ENCODE measurements at places on chromosomes 4 and X.

- DNase-seq: no peak
Observed at GRCh38 chr4:139686988-139687387, 21.4 kb downstream of the MGST2 start.

DNA sequence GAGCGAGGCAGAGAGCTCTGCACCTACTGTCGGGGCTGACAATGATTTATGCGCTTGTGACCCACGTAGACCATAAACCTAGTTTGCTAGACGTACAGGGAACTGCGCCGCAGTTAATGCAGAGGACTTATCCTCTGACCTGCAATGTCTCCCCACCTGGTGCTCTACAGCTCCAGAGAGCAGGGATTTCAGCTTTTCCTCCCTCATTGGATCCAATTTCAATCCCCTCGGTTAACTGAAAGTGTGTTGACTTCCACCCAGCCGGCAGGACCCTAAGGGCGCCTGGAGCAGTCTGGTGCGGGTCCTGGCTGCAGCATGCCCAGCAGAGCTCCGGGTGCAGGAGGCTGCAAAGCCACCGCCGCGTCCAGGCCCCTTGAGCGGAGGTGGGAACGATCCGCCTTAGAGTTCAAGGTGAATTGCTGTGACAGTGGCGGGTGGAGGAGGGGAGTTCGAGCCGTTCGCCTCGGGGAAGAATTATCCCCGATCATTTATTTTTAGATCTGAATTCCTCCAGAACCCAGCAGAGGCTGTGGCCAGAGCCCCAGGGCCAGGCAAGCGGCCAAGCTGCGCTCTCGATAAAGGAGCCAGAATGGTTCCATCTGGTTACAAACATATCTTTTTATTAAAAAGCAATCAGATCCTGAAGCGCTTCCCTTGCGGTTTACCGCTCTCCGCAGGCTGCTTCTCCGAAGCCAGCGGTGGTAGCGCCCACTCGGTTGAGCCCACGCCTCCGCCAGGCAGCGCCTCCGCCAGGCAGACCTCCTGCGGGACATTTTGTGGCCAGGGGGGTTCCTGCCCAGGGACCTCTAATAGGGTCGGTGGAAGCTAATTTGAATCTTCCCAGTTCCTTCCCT lies 66.0 kb downstream of the FBXO8 start:
- DNase-seq: no peak

- DNase-seq: no peak
Observed at GRCh38 chr4:28226962-28227361, 1366.3 kb downstream of the STIM2 start.

DNA sequence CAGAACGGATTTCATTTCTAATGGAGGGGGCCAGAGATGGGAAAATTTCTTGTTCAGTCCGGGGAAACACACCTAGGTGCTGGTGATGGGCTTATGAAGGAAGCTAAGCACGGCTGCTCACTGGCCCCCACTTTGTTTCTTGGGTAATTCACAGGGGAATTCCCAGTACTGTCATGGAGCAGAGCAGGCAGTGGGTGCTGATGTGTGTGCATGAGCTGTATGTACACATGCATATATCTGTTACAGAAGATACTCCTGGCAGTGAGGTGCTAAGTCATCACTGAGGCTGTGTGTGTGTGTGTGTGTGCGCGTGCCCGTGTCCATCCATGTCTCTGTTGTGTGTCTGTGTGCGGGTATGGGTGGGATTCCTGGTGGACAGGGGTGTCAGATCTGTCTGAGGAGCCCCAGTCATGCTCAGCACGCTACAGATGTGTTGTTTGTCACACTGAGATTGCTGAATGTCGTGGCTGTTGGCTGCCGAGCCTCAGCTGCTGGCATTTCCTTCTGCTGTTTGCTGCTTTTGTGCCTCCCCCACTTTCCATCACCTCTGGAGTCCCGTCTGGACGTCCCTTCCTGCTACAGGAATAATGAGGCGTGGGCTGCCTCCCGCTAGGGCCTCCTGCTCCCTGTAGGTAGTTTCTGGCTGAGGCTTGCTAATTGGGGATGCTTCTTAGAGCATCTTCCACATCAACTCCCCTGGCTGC lies 53.3 kb downstream of the JADE1 start:
- no peak for DNase-seq

DNA sequence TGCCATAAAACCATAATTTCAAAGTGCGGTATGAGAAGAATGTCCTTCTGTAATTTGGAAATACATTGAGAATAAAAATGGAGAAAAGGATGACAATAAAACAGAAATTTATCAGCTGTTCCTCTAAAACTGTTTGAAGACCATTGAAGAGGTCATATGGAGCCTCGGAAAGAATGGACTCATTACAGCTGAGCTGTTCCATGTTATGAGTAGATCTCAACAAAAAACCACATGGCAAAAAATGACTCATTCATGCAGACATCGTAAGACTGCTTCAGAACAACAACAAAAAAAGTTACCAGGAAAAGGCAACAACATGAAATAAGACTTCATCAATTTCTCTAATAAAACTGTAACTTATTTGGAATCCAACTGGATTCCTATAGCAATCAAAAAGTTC lies 39.7 kb downstream of the AKAP4 start:
- DNase-seq: no peak

GRCh38 chrX:125204681-125205132 lies 115.0 kb upstream of the TEX13C start:
- DNase-seq: no peak

GRCh38 chrX:1928805-1929204 lies 313.9 kb downstream of the ASMT start:
- DNase-seq: no peak

GRCh38 chrX:9291629-9292028 lies 173.2 kb upstream of the TBL1X start:
- no peak for DNase-seq

GRCh38 chr4:184328022-184328736 lies 110.5 kb upstream of the ENPP6 start:
- no peak for DNase-seq

DNA sequence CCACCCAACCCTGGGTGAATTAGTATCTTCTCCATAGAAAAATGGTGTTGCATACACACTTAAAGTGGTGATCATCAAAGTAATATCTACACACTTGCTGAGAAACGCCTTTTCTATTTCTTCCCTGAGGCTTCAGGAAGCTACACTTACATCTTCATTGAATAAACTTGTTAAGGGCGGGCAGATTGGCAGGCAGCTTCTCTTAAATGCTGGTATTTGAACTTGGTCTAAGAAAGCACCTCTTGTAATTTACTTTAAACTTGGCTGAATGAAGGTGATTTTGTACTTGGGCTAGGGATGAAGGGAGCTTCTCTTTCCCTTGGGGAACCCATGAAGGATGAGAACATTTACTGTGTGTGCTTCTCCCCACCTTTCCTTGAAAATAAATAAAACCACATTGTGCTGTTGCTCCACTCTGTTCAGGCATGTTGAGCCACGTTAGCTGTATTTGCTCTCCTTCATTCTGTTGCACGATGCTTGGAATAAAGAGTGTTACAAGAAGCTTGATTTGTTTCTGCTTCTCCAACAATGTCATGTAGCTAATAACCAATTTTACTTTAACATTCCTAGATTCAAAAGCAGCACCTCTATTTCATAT lies 430.1 kb downstream of the ANKRD50 start:
- no peak for DNase-seq

DNA sequence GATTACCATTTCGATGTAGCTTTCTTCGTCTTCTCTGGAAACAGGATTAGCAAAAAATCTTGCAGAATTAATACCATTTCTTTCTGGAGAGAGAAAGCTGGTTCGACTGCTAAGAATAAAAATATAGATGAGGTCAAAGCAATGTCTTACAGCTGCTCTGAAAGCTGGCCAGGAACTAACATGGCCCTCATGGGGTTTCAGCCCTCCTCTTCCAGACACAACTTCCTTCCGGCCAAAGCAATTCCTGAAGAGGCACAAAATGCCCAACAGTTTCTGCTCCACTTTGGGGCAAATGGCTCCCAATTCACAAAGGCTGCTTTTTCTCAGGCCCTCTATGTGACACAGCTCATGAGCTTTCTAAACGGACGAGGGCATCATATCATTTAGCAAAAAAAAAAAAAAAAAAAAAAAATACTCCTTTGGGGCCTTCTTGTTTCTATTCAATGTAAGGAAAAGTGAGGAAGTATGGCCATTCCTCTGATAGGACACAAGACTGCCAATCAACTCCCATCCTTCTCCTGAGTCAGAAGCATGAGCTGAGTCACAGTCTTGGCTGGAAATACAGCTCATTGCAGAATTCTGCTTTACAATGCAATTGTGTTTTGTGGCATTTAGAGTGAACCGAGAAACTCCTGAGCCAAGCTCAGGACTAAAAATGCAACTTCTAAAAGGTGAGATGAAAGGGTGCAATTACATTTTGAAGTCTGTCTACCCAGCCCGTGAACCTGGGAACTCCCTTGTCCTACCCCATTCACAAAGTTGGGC lies 42.7 kb upstream of the CTAG2 start:
- DNase-seq: no peak

GRCh38 chrX:39969099-39969818 lies 128.5 kb downstream of the BCOR start:
- no peak for DNase-seq

- DNase-seq: no peak
Observed at GRCh38 chr4:175560604-175561003, 251.5 kb downstream of the GPM6A start.

- no peak for DNase-seq
Observed at GRCh38 chr4:111210595-111210994, 587.7 kb upstream of the PITX2 start.

GRCh38 chr4:182717788-182718583 lies 199.2 kb downstream of the DCTD start:
- no peak for DNase-seq

- no peak for DNase-seq
Observed at GRCh38 chrX:9501362-9501761, 36.5 kb downstream of the TBL1X start.

GRCh38 chr4:61493041-61493440 lies 292.9 kb downstream of the ADGRL3 start:
- no peak for DNase-seq

- DNase-seq: no peak
Observed at GRCh38 chrX:71450433-71451106, 82.3 kb upstream of the OGT start.

GRCh38 chr4:33226783-33227182 lies 2506.6 kb downstream of the PCDH7 start:
- DNase-seq: no peak

DNA sequence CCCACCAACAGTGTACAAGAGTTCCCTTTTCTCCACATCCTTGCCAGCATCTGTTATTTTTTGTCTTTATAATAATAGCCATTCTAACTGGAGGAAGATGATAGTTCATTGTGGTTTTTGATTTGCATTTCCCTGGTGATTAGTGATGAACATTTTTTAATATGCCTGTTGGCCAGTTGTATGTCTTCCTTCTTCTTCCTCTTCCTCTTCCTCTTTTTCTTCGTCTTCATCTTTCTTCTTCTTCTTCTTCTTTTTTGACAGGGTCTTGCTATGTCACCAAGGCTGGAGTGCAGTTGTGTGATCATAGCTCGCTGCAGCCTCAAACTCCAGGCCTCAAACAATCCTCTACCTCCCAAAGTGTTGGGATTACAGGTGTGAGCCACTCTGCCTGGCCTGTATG lies 87.4 kb downstream of the CCDC160 start:
- DNase-seq: no peak

GRCh38 chr4:99458911-99459447 lies 23.8 kb upstream of the ADH7 start:
- DNase-seq: no peak

DNA sequence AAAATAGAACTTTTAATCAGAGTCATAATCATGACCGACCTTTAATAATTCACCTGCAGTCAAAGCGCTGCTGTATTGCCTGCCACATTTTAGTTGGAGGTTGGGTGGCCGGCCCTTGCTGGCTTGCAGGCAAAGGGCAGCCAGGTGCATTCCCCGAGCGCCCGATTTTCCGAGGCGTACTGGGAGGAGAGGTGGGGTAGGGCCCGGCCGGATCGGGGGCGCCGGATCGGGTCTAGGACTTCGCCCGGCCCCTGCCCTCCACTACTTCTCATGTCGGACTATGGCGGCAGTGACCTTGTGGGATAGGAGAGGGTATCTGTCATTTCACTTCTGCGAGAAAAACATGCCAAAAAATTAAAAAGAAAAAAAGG lies 2.5 kb upstream of the RS1 start:
- no peak for DNase-seq

DNA sequence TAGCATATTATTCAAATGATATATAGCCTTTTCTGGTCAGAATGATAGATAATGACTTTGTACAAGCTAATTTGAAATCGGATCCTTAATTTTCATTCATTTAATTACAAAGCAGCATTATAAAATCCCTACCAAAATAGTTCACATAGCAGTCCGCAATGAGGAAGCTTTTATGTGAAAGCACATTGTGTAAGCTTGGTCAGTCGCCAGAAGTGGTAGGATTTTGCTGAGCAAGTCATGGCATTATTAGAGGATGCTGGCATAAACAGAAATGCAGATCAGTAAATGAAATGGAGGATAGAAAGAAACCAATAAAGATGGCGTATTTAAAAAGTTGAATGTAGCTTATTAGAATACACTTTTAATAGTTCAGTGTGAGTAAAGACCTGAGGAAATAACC lies 93.2 kb upstream of the DIAPH2 start:
- no peak for DNase-seq

DNA sequence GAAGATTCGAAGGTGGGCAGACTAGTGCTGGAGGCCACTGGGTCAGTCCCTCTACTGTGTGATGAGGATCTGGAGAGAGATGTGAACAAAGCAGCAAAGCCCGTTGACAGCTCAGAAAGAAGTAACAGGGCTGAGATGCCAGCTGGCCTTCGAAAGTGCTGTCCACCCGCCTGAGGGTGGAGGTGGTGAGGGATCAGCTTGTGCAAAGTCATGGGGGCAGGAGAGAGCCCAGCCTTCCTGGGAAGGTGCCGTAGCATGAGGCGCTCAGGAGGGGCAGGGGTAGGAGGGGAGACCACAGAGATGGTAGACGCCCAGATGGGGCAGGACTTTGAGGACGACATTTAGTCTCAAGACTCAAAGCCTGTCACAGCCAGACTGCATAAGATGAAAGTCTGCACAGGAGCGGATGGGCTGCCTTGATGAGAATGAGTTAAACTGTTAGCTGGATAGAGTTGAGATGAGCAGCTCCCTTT lies 19.7 kb downstream of the TBC1D14 start:
- DNase-seq: no peak

- DNase-seq: no peak
Observed at GRCh38 chrX:100274916-100275315, 135.2 kb downstream of the PCDH19 start.

DNA sequence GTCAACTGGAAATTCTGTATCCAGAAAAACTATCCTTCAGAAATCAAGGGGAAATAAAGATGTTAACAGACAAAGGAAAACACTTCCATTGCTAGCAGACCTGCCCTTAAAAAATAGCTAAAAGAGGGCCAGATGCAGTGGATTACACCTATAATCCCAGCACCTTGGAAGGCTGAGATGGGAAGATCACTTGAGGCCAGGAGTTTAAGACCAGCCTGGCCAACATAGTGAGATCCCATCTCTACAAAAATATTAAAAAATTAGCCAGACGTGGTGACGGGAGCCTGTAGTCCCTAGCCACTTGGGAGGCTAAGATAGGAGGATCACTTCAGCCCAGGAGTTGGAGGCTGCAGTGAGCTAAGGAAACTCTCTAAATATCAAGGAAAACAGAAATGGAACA lies 67.4 kb downstream of the CNOT6L start:
- DNase-seq: no peak
